ENCODE measurements at places on chromosomes 6 and 20. TPM values are rescaled to one million over a fixed set of nuclear protein-coding genes. Genes with fewer than 3 reads are reported as not detected.

MCCD1 gene
- total RNA-seq, result not detected

CYB5R4 gene
- 9.9 TPM for total RNA-seq

SLC22A1 gene
- 0.35 TPM for total RNA-seq

ADGRG6 gene
- 29.6 TPM for total RNA-seq

C20orf204 gene
- not detected for total RNA-seq

C20orf141 gene
- total RNA-seq, result not detected

TMEM74B gene
- total RNA-seq, result 0.95 TPM

ADGRB3 gene
- total RNA-seq, result 1.1 TPM

ID4 gene
- total RNA-seq, result 21.4 TPM

PHACTR1 gene
- 4.2 TPM for total RNA-seq

HDGFL1 gene
- total RNA-seq, result not detected

HLA-DPB1 gene
- total RNA-seq, result 6.7 TPM

TSPO2 gene
- total RNA-seq, result not detected

SOBP gene
- 0.15 TPM for total RNA-seq

KCNK17 gene
- total RNA-seq, result 0.31 TPM

ARFGEF3 gene
- 1.0 TPM for total RNA-seq

CD2AP gene
- total RNA-seq, result 23.4 TPM

UFL1 gene
- 23.1 TPM for total RNA-seq

NFATC2 gene
- 6.7 TPM for total RNA-seq

TOX2 gene
- total RNA-seq, result 3.0 TPM

SRSF12 gene
- 0.35 TPM for total RNA-seq

LY6G6D gene
- total RNA-seq, result not detected

SAMD5 gene
- total RNA-seq, result 6.9 TPM

FGD2 gene
- 13.4 TPM for total RNA-seq

SPAG4 gene
- total RNA-seq, result 0.95 TPM

TP53TG5 gene
- total RNA-seq, result not detected
